ENCODE measurements at places on chromosomes 7 and 10.

DNA sequence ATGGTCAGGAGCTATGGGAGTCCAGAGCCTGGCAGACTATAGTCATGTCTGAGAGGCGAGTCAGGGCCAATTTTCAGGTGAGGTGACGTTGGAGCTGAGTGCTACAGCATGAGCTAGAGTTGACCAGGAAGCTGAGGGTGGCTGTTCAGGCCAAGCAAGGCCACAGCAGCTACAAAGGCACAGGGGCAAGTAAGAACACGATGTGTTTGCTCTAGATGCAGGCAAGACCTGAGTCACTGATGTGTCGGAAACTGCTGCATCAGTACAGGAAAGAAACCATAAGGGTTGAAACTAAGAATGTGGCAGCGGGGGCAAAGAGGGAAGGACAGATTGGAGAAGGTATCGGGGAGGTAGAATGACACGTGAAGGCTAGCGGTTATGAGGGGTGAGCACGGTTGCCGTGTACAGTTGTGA is 11.8 kb upstream of the RRP12 start:
- DNase-seq = no peak

DNA sequence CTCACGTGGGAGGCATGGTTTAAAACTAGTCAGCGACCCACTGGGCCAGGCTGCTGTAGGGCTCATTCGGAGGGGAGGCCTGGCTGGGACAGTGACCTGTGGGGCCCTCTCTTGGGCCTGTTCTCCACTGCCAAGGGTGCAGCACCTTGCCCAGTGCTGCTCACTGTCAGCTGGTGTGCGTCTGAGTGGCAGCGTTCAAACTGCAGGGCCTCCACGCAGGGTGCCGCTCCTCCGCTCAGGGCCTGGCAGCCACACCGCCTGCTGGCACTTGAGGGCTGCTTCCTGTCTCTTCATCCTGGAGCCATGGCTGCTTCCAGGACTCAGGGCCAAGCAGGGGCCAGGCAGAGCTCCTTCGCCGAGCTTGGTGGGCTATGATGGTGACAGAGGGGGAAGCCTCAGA is 18.3 kb downstream of the ADAMTS14 start:
- no peak for DNase-seq

GRCh38 chr10:113753020-113753692 is 1.7 kb downstream of the PLEKHS1 start:
- DNase-seq = no peak

DNA sequence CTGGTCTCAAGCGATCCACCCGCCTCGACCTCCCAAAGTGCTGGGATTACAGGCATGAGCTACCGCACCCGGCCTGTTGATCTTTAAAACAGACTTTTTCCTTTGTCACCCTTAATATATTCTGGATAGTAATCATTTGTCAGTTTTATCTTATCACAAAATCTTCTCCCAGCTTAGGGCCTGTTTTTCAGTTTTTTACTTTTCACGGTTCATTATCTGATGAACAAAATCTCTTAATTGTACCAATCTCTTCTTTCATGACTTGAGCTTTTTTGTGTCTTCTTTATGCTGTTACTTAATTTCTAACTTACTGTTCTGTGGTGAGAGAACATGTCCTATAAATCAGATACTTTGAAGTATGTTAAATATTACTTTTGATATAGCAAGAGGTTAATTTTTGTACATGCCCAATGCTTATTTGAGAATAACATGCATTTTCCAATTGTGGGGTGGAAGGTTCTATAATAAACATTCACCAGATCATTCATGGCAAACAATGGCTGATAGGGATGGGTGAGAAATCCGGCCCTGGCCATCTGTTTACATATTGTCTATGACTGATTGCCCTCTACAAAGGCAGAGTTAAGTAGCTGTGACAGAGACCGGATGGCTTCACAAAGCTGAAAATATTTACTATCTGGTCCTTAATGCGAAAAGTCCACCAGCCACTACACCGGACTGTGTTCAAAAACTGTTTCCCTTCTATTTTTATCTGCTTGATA is 5.3 kb downstream of the PAPOLB start:
- no peak for DNase-seq

DNA sequence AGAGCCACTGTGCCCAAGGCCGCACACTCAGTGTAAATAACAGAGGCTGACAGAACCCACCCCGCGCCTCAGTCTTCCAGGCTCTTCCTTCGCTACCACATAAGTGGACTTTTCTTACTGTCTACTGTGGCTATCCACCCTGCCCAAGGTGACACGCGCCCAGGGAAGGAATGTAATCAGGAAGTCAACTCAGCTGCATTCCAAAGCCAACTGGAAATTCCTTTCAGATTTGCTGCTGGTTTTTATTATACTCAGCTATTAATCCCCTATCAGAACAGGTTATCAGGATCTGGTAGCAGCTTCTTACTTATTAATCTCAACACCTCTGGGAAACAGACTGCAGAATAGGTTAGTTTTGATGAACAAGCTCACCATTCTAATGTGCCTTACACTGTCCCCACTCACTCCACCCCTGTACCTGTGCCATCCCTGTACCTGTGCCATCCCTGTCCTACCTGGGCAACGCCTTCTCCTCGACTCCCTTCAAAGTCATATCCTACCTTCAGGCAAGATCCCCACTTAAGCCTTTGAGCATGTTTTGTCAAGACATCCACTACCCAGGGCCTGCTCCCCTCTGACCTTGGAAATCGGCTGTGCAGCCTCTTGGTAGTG is 90.7 kb downstream of the NHLRC2 start:
- peak; percentile 79 for DNase-seq

- no peak for DNase-seq
These were observed 92.7 kb downstream of the PARD3 start for GRCh38 chr10:34722404-34722803.

DNA sequence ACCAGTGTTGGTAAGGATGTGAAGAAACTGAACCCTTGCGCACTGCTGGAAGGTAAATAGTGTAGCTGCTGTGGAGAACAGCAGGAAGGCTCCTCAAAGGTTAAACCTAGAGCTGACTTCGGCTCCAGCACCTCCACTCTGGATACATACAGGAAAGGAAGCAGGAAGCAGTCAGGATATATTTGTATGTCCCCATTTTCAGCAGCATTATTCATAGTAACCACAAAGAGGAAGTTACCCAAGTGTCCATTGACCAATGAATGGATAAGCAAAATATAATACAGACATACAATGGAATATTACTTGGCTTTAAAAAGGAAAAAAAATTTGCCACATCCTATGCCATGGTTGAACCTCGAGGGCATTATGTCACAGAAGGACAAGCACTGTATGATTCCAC is 15.0 kb downstream of the RET start:
- DNase-seq = no peak

GRCh38 chr7:135257790-135258189 is 24.2 kb downstream of the STRA8 start:
- no peak for DNase-seq

GRCh38 chr10:6232846-6233724 is 30.4 kb downstream of the PFKFB3 start:
- no peak for DNase-seq

- DNase-seq = no peak
These were observed 77.5 kb downstream of the SLC16A9 start for GRCh38 chr10:59631882-59632807.

GRCh38 chr10:91022390-91022789 is 101.5 kb upstream of the ANKRD1 start:
- no peak for DNase-seq

DNA sequence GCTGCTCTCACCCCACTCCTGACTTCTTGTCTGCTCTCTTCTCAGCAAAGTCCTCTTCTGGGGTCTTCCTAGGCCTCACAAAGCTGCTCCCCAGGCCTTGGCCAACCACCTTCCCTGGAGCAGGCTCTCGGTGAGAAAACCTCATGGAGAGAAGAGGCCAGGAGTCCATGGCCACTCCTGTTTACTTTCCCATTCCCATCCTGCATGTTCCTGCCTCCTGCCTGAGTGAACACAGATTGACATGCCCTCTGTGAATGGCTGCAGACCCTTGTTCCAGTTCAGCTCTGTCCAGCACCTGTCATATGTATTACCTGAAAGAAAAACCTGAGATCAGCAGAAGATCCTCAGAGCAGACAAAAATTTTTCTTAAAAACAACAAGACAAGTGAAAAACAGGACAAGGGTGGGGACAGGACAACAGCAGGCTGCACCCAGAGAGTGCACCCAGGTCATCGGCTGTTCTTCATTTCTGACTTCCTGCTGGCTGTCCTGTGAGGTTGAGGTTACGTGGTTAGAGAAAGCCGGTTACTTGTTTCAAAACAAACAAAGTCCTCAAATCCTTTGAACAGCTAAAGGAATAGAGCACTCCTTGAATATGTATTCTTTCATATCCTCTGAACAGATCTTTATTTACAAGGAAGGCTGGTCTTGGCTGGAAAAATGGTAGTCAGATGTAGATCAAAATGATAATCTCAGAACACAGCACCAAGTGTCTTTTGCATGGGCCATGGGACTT is 34.0 kb upstream of the DLD start:
- DNase-seq = peak; percentile 2

- DNase-seq = peak; percentile 73
These were observed 6.8 kb upstream of the CSTF2T start for GRCh38 chr10:51706225-51706624.

DNA sequence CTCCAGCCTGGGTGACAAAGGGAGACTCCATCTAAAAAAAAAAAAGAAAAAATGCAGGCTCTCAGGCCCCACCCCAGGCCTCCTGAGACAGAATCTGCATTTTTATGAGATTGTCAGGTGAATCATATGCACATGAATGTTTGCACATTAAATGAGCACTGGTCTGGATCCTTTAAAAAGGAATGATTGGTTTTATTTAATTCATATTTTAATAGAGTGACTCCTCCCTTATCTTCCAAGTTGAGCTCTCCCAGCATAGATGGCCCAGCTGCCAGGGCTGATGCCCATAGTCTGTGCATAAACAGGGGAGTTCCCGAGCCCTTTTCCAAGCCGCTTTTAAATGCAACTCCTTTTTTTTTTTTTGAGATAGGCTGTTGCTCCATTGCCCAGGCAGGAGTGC is 28.5 kb downstream of the CUX1 start:
- no peak for DNase-seq

DNA sequence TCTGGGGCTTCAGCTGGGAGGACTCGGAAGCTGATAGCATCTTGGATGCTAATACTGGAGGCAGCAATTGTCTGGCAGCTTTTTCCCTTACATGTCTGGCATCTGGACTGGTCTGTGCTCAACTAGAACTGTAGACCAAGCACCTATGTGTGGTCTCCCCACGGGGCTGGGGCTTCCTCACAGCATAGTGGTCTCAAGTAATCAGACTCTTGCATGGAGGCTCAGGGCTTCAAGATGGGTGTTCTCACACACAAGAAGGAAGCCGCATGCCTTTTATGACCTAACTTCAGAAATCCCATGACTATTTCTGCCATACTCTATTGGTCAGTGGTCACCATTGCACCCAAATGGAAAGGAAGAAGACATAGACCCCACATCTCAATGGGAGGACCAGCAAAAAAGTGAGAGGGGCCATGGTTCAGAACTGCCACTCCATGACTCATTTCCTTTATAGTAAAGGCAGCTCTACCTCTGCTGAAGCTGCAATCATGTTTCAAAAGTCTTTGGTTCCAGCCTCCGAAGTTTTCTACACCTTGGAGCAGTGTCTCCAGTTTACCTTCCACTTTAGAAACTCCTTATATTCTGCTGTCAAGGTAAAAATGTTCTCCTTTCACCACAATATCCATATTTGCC is 14.7 kb downstream of the AOC1 start:
- DNase-seq = no peak

DNA sequence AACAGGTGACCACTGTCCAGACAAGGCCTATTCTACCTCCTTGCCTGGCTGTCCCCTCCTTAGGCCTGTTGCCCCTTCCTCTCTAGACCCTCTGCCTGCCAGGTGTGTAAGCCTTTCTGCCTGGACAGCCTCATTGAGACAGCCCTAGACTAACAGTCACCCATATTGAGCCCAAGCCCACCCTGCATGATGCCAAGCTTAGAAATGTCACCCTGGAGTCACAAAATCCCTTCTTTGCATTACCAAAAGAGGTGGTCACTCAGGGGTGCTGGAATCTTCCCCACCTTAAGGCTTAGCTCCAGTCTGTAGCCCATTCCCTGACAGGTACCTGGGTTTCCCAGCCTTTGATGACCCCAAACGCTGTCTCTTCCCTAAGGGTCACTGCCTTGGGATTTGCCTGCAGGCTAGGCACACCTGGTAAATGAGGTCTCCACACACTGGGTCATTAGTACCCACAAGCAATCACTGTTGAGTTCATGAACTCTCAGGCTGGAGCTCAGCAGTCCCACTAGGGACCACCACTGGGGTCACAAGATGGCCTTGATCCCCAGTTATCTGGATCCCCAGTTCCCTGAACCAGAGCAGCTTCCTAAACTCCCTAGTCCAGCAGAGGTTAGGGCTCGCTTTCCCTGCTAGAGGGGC is 54.9 kb upstream of the CAMK2B start:
- DNase-seq = no peak

GRCh38 chr7:159112136-159113011 is 32.3 kb downstream of the VIPR2 start:
- DNase-seq = no peak

- no peak for DNase-seq
These were observed 441 bp downstream of the FBH1 start for GRCh38 chr10:5890452-5890915.

DNA sequence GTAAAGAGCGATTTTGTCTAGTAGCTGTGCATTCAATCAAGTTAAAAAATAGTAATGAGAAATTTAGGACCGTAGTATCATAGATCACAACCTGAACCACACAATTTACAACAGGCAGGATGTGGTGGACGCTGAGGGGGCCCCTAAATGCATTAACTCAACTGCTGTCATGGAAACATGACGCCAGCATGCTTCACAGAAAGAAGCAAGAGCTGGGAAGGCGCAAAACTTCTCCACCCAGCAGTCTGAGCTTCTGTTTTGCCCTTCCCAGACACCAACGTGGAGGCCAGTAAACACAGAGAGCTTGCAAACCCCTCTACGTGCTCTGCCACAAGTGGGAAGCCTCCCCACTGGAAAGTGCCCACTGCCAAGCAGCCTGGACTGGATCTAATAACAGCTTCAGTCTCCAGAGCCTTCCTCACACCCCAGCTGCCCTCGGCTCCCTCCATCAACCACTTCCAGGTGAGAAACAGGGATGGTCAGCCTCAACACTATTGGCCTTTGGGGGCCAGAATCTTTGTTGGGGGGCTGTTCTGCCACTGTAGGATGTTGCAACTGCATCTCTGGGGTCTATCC is 151.8 kb downstream of the SFMBT2 start:
- peak; percentile 32 for DNase-seq

- no peak for DNase-seq
These were observed 3.5 kb upstream of the LCOR start for GRCh38 chr10:96828609-96829008.

GRCh38 chr7:108628678-108629077 is 59.0 kb downstream of the DNAJB9 start:
- DNase-seq = no peak

DNA sequence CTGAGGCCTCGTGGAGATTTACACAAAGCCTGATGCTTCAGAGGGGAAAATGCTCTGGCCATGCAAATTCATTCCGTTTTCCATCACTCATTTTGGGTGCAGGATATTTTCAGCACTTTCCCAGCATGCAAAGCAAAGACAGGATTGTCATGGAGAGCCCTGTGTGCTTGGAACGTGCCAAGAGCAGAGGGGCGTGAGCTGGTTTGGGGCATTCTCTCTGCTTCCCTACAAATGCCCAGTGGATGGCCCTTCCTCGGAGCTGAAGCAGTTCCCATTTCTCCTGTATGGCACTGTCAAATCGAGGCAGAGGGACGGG is 164.1 kb downstream of the PRKAG2 start:
- DNase-seq = no peak

All from fibroblast of skin of abdomen (primary cell).